ENCODE measurements at places on chromosomes 3 and 15. TPM values are rescaled to one million over a fixed set of nuclear protein-coding genes. Genes with fewer than 3 reads are reported as not detected.

Gene THSD4
- 23.5 TPM for total RNA-seq

Gene P2RY12
- total RNA-seq, result 0.72 TPM

Gene LRTM1
- not detected for total RNA-seq

Gene SIDT1
- total RNA-seq, result 42.1 TPM

DNA sequence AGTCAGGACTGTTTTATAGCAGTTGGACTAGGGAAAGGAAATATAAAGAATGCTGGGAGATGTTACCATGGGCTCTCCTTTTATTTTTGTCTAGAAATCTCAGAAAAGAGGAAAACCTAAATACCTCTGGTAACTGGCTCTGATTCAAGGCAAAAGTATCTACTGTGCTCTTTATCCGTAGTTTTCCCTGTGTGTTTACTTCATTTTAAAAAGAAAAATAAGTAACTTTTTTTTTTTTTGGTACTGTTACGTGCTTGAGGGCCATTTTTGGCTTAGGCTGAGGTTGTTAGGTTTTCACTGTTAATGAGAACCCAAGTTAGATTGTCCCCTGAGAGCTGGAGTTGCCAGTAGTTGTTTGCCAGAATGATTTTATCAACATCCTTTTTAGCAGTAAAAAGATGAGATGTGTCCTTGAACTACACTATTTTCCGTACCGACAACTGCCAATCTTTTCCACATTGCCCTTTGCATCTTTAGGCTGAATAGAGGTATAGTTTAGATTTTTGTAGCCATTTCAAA is 35.8 kb downstream of the IQGAP1 start:
- peaks cover 17% of the 10 kb centered on the region for H3K4me1 ChIP-seq
- no peaks in the 10 kb centered on the region for H3K36me3 ChIP-seq
- H3K27ac ChIP-seq, result no peak overlapping the region
- no peak for DNase-seq

GRCh38 chr3:100500320-100500880 is 8.0 kb downstream of the TMEM45A start:
- H3K4me1 ChIP-seq, result no peaks in the 10 kb centered on the region
- no peaks in the 10 kb centered on the region for H3K27me3 ChIP-seq
- DNase-seq, result no peak
- no peaks in the 10 kb centered on the region for H3K36me3 ChIP-seq
- H3K27ac ChIP-seq, result no peak overlapping the region
- no peak overlapping the region for H3K4me3 ChIP-seq

DNA sequence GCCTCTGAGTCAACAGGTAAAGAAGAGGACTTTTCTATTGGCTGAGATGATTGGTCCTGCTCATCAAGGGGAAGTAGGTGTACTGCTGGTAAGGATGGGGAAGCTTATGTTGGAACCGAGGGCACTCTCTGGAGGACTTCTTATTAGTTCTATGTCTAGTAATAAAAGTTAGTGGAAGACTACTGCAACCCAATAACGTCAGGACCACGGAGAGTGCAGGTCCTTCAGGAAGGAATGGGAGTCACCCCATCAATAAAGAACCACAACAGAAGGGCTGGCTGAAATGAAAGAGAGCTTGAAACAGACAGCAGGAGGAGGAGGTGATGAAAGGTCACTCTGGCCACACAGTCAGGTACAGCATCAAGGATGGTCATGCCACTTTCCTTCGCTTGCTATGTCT is 68.8 kb upstream of the PRR23E start:
- no peaks in the 10 kb centered on the region for H3K36me3 ChIP-seq
- no peak overlapping the region for H3K4me3 ChIP-seq
- no peak for DNase-seq
- H3K27me3 ChIP-seq, result no peaks in the 10 kb centered on the region
- H3K27ac ChIP-seq, result no peak overlapping the region
- no peaks in the 10 kb centered on the region for H3K4me1 ChIP-seq

DNA sequence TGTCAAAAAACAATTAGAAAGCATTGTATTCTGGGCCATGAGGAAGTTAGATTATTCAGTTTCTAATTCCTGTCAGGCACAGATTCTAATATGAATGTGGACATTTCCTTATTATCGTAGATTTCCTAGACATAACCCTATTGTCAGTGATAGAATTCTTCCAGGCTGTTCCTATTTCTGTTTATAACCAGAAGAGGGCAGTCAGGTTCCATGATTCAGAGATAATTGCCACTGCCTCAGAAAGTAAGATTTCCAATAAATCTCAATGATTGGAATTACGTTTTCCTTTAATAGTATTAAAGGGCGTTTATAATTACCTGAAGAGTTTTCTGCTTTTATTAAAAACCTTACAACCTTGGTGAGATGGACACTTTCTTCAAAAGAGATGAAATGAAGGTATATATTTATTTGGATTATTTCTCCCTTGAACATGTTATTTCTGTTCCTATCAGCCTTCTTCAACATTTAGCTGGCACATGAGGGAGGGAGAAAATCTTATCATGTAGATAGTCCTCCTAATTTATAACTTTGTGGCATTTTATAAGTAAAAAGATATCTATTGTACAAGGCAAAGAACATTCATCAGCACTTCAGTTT is 439.2 kb downstream of the MCTP2 start:
- no peaks in the 10 kb centered on the region for H3K27me3 ChIP-seq
- H3K4me1 ChIP-seq, result no peaks in the 10 kb centered on the region
- H3K27ac ChIP-seq, result no peak overlapping the region
- no peak for DNase-seq

- DNase-seq, result no peak
- H3K4me3 ChIP-seq, result no peak overlapping the region
- H3K4me1 ChIP-seq, result no peaks in the 10 kb centered on the region
- no peaks in the 10 kb centered on the region for H3K36me3 ChIP-seq
- H3K27ac ChIP-seq, result no peak overlapping the region
Measured at GRCh38 chr3:179488213-179488612, 36.9 kb upstream of the GNB4 start.

GRCh38 chr3:161117646-161118045 is 12.5 kb upstream of the B3GALNT1 start:
- H3K27me3 ChIP-seq, result no peaks in the 10 kb centered on the region
- H3K36me3 ChIP-seq, result no peaks in the 10 kb centered on the region
- DNase-seq, result no peak

DNA sequence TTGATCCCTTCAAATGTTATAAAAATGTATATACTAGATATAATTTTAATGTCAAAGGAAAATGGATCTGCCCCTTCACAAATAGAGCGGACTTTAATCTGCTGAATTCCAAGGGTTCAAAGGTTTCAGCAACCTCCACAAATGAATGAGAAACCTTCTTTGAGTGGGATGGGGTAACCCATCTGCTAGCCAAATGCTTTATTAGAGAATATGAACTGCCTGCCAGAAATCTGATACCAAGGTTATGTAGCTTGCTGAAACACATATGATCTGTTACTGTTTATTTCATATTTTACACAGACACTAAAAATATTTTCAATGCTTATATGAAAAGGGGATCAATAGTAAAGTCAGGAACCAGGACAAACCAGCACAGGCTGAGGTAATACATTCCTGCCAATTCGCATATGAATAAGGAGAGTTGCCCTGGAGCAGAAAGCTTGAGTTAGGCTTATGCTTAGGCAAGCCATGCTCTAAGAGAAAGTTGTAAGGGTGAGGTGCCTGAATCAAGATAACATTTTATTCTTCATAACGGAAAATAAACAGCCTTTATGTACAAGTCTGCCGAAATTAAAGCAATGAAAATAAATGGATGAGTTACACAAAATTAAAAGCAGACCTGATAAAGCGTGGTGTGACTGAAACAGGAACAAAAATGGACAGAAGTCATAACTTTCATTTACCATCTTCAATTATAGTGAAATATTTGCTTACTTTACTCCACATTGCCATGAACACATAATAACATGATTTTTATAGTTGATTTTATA is 26.5 kb downstream of the PLOD2 start:
- no peaks in the 10 kb centered on the region for H3K27me3 ChIP-seq
- no peaks in the 10 kb centered on the region for H3K4me1 ChIP-seq
- H3K27ac ChIP-seq, result no peak overlapping the region

DNA sequence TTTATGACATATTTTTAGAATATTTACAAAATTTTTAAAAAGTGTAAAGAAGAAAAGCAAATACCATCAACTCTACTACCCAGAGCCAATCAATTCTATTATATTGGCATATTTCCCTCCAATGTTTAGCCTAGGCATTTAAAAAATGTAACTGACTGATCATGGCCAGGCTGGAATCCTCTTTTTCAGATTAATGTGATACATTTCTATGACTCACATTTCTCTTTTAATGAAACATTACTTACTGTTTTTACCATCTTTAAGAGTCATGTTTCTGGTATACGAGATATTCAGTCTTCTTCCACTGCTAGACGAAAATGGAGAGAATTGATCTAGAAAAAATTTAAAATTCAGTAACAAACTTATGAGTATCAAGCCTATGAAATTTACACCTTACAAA is 53.4 kb upstream of the DCUN1D1 start:
- H3K27ac ChIP-seq, result no peak overlapping the region
- H3K4me1 ChIP-seq, result no peaks in the 10 kb centered on the region
- H3K27me3 ChIP-seq, result no peaks in the 10 kb centered on the region
- peaks cover 7% of the 10 kb centered on the region for H3K36me3 ChIP-seq
- no peak overlapping the region for H3K4me3 ChIP-seq
- no peak for DNase-seq

Data from colonic mucosa (tissue), 4 donors.